ENCODE measurements at places on chromosomes 12 and 14.

DNA sequence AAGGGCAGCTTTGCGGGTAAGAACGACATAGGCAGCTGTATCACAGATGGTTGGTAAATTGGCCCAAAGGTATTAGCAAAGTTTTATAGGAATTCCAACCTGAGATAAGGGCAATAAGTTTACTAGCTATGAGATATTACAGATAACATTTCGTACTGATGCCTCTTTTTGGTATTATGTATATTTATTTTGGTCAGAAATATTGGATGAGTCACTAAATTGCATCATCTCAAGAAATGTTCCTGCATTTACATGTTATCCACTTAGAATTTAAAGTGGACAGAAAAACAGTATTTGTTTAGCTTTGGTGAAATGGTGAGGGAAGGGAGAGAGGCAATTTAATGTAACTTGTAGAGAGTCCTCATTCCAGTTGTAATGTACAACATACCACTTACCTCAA, 65.1 kb upstream of the PZP start:
- no peak for DNase-seq

GRCh38 chr12:8612629-8613028, at the start of gene AICDA:
TSS of gene AICDA (minus strand) at chr12:8612859. CDS start at chr12:8612767, 92 bp downstream.
- DNase-seq: no peak

- DNase-seq: peak; percentile 48
These were observed 74.0 kb upstream of the MDM1 start for GRCh38 chr12:68406134-68406576.

DNA sequence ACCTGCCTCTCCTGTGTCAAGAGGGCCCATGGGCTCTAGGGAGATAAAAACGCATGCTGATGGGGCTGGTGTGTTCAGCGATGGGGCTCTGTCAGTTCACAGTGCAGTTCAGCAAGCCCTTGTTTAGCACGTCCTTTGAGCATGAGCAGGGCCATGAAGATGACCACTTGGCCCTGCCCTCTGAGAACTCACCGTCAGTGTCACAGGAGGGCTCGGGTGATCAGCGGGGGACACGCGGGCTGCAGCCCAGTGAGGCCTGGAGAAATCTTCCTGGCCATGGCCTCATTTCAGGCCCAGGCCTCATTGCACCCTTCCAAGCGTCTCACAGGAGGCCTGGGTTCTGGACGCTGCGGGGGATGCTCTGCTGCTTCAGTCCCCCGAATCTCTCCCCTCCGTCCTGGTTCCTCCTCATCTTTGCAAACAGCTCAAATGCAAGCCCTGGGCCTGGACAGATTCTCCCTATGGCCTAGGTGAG, 181.6 kb downstream of the ADGRD1 start:
- no peak for DNase-seq

GRCh38 chr14:81153187-81153586, 67.6 kb downstream of the GTF2A1 start:
- DNase-seq: no peak

DNA sequence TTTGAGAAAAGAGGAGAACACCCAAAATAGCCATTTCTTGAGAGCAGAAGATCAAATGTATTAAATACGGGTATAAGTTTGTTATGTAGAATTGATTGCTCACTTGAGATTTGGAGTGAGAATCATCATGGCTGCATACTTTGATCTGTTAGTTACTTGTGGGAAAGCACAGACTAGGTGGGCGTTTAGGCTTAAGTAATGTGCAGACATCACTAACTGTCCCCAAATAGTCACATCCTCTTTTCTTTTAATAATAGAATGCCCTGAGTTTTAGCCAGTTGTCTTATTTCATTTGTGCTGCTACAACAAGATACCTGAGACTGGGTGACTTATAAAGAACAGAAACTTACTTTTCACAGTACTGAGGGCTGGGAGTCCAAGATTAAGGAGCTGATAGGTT, 14.3 kb upstream of the GTF2A1 start:
- DNase-seq: no peak

DNA sequence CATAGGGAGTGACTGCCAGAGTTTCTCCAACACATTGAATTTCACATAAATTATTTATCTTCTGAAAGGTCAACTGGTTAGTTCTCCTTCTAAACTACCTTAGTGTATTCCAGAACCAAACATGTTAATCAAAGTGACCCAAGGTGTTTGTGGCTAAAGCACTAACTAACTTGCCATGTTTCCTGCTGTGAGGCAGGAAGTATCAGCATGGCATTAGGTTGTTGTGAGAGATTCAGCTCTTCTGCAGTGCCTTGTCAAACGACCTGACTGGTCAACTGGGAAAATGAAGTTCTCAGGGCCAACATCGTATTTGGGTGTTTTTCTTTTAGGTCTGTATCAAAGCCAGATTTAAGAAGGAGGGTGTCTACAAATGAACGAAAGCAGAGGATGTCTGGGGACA, 448.1 kb downstream of the APAF1 start:
- no peak for DNase-seq

GRCh38 chr12:16530268-16530850, 75.6 kb downstream of the LMO3 start:
- DNase-seq: no peak

GRCh38 chr14:92495027-92495426, 18.6 kb upstream of the RIN3 start:
- peak; percentile 72 for DNase-seq

DNA sequence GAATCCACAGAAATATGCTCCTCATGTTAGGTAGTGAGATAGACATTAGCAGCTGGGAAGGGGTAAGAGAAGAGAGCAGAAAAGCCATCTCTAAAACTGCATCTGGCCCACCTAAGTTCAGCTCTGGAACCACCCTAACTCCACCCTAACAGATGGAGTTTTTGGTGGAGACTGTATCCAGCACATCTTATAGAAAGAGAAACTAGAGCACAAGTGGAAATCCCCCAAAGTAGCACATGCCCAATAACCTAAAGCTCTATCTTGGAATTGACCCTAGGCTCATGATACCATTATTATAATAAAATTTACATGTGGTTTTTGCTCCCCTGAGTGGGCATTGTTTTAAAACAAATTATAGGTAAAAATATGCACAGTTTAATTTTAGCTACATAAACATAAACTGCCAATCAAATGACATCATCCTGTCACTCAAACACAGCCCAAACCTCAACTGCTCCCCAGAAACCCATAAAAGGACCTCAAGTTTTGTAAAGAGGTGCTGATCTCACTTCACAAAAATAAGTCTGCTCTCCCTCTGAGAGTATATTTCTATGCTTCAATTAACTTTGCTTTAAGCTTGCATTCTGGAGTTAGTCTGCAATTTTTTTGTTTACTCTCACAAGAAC, 206.4 kb downstream of the PIK3C2G start:
- DNase-seq: no peak

DNA sequence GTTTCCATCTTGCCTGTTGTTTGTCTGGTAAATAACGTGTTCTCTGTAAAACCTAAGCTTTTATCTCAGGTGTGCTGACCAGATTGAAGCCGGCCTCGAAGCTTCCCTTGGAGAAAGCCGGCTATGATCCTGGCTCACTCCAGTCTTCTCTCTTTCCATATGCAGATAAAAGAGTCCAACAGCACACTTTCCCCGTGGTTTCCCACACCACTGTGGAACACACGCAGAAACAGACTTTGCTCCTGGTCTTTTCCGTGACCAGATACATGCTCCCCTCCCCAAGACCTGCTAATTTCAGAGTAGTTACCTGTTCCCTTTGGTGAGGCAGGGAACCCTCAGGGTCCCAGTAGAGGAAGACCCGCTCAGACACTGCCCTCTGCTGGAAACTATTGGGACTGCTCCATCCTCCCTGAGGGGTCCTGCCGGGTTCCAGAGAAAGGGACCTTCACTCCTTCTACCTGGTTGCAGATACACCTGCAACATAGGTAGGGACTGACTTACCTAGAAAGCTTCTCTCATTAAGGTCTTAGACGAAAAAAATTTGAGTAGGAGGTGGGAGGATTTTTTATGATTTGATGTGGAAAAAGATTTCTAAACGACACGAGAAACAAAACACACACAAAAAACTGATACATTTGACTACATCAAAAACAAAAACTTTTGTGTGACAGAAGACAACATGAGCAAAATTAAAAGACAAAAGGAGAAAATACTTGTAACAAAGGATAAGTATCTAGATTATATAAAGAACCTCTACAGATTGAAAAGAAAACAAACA, 415.4 kb upstream of the CCDC196 start:
- DNase-seq: peak; percentile 0

- no peak for DNase-seq
These were observed 419.7 kb upstream of the PRICKLE1 start for GRCh38 chr12:43008953-43009845.

DNA sequence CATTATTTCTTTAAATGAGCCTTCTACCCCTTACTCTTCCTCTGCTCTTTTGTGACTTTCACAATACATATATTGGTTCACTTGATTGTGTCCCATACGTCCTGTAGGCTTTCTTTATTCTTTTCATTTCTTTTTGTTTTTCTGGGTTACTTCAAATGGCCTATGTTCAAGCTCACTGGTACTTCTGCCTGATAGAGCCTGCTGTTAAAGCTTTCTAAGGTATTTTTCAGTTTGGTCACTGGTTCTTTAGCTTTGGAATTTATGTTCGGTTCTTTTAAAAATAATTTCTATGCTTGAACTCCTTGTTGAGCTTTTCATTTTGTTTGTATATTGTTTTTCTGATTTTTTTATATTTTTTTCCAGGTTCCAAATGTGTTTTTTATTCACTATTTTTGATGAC, 81.9 kb downstream of the E2F7 start:
- DNase-seq: no peak

GRCh38 chr12:62817556-62818271, 117.2 kb downstream of the PPM1H start:
- DNase-seq: no peak

GRCh38 chr14:64879635-64880220, at the start of gene SPTB:
TSS of gene SPTB (minus strand) at chr14:64879907. CDS start at chr14:64823094, 56,813 bp downstream.
- no peak for DNase-seq

DNA sequence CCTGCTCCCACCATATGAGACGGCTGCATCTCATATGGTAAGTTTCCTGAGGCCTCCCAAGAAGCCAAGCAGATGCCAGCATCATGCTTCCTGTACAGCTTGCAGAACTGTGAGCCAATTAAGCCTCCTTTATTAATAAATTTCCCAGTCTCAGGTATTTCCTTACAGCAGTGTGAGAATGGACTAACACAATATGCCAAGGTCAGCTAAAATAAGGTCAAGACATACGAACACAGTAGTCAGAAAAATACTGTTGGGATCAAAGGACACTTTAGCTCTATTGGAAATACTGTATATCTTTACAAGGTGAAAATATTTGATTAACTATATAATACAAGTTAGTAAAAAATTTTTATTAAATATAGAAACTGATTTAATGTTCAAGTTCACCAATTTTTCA, 28.8 kb downstream of the SEL1L start:
- no peak for DNase-seq

- no peak for DNase-seq
These were observed 44.2 kb downstream of the ATP2B1 start for GRCh38 chr12:89664441-89664840.

GRCh38 chr14:105093431-105094192, 28.4 kb upstream of the GPR132 start:
- DNase-seq: no peak

- no peak for DNase-seq
These were observed 3.5 kb downstream of the VSX2 start for GRCh38 chr14:74242780-74243042.

Data from retinal pigment epithelial cell (primary cell).